ENCODE measurements at places on chromosomes 3 and 15.

DNA sequence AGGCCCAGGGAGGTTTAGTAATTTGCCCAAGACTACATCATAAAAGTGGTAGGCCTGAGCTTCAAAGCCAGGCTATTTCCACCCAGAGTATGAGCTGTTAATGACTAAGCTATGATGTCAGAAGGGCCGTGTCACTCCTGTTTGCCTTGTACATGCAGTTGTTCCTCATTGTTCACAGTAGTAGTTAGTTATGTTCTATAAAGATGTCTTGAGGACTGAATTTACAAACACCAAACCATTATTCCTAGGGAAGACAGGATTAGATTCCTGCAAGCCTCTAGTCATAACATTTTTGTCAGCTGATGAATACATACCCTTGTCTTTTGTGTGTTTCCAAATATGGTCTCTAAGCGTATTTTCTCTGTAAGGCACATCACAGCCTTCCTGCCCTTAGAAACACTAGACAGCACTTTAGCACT is 20.9 kb upstream of the LARS2 start:
- DNase-seq, result no peak

- no peak for DNase-seq
These were observed 325.4 kb upstream of the AGTR1 start for GRCh38 chr3:148372206-148372875.

- DNase-seq, result no peak
These were observed 87.8 kb upstream of the TJP1 start for GRCh38 chr15:29910068-29910467.

- DNase-seq, result no peak
These were observed 35.4 kb downstream of the MCTP2 start for GRCh38 chr15:94266789-94267188.

DNA sequence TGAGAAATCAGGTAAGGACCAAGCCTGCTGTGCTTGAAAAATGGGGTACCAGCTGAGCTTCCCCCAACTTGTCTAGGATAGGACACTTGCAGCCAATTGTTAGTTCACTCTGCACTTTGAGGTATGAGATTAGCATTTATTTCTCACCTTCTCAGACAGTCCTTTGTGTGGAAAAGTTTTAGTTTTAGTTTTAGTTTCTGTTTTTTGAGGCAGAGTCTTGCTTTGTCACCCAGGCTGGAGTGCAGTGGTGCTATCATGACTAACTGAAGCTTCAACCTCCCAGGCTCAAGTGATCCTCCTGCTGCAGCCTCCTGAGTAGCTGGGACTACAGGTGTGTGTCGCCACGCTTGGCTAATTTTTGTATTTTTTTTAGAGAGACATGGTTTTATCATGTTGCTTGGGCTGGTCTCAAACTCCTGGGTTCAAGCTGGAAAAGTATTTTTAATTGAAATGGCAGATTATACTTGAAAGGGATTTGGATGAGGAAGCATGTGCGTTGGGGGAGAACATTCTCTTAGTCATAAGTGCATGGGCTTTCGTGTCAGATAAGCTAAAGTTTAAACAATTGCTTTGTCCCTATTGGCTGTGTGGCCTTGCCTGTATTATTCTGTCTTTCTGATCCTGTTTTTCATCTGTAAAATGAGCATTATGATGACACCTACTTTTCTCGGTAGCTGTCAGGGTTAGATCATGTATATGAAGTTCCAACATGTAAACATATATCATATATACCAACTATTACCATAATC is 25.2 kb upstream of the CCK start:
- DNase-seq, result no peak

- no peak for DNase-seq
These were observed 66.9 kb downstream of the PRICKLE2 start for GRCh38 chr3:64158334-64158733.

DNA sequence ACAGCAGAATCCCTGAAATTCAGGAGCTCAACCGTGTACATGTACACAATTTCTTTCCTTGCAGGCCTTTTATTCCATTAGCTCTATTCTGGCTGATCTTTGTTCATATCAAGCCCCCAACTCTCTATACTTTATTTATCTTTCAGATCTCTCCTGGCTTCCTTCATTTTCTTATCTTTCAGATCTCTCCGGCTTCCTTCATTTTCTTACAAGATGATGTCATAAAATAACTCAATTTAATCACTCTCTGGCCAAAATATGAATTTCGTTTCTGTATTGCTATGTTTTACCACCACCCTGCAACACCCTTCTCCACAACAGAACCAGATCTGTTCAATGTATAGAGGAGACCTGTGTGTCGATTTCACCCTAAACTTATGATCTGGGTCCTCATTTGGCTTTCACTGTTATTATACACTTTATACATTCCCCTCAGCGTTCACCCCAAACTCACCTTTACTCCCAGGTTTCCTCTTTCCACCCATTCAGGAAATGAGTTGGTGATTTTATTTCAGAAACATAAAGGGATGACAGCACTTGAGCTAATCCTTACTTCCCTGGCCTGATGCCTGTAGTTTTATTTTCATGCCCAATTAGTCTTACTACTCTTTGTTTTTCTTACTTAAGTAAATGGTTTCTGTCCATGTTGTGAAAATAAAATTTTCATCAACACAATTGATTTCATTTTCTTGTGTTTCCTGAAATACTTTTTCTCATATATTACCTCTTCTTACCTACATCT is 195.5 kb downstream of the BCHE start:
- DNase-seq, result no peak

DNA sequence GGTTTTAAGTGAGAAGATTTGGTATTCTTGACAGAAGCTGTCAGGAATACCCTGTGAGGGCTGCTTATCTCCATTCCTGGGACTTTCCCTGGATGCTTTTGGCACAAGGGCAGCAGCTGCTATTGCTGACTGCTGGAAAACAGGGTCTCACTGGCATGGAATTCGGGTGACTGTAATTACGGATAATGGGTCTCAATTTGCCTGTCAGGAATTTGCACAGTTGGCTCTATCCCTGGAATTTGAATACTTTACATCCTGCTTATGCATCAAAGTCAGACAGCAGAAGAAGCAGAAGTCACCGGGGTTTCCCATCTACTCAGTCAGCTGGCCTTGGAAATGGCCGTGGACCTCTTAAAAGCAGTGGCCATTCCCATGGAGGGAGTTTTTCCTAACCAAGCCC is 25.9 kb upstream of the AKAP13 start:
- no peak for DNase-seq

DNA sequence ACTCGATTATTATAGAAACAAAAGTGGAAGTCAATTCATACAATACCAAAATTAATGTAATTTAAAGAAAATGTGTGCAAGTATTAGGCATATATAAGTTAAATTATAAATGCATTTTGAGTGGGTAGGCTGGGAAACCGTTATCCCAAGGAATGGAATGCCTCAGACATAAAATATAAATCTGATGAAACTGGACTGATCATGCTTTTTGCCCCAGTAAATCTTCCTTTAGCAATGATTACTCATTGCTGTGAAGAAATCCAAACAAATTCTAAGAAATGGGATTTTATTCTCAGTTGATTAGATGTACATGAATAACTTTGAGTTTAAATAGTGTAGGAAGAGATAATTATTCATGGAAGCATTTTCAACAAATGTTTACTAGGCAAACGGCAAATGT is 185.5 kb upstream of the KCNMB2 start:
- no peak for DNase-seq

- DNase-seq, result no peak
These were observed 35.6 kb upstream of the SEC13 start for GRCh38 chr3:10356461-10356981.
